ENCODE measurements at places on chromosomes 11 and 22. TPM values are rescaled to one million over a fixed set of nuclear protein-coding genes. Genes with fewer than 3 reads are reported as not detected.
A peak's percentile ranks its signal among the peaks of the same experiment; 100 is the strongest.

DNA sequence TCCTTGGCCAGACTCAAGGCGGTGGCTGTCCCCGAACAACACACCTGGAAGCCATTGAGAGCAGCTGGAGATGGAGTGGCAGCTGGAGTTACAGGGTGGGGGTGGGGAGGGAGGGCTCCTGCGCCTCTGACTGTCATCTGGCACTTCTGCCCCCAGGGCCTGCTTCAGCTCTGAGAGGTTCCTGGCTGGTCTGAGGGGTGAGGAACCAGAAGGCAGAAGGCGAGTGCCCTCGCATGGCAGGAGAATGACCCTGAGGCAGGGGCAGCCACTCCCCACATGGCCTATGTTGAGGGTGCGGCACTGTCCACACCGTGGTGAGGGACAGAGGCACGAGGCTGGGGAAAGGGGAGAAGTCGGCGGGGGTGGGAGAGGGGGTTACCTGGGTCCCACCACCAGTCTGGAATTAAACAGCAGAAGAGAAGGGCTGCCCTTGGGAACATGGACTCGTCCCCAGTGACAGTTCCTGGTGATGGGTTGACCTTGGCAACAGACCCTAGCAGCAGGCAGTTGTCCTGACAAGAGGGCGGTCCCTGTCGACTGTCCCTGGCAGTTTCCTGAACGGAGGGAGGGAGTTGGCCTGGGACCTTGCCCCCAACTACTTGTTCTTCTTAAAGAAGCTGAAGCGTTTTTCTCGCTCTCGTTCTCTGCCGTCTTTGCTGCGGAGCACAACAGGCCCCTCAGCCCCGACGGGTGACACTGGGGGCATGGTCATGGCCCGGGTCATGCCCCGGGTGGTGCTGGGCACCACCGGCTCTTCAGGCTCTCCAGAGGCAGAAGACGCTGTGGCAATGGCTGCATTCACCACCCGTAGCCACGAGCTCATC lies 7.8 kb upstream of the RBM4B start:
- no peak for DNase-seq

DNA sequence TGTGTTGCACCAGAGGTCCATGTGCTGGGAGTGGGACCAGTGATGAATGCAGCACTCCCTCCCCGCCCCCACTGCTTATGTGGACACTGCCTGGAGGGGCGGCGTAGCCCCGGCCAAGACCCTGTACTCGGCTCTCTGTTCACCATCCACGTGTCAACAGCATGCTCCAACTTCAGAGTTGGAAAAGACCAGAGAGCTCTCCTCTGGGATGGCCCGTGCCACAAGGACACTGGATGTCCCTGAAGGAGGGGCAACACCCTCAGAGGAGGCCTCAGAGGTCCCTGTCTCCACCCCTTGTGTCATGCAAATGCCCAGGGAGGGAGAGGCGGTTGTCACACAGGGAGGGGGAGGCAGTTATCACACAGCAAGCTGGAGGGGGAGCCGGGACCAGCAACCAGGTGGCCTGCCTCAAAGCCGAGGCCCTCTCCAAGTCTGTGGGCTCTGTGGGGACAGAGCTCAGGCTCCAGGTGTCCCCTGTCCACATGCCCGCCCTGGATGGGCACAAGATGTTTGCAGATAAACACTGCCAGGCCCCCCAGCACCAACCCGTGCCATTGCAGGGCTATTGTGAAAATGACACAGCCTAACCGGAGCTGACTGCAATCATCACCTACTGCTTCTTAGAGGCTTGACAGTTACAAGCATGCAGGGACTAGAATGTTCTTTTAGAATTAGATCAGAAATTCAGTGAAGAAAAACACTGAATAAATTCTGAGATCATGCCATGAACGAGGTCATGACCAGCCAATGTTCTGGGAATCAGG lies 121.1 kb downstream of the PHF21B start:
- no peak for DNase-seq

GRCh38 chr22:48835857-48836672 lies 991.6 kb downstream of the BRD1 start:
- DNase-seq = no peak

- DNase-seq = no peak
These were observed 4.3 kb upstream of the TSKU start for GRCh38 chr11:76778874-76779273.

GRCh38 chr11:106457727-106458126 lies 380.3 kb downstream of the AASDHPPT start:
- DNase-seq = no peak

DNA sequence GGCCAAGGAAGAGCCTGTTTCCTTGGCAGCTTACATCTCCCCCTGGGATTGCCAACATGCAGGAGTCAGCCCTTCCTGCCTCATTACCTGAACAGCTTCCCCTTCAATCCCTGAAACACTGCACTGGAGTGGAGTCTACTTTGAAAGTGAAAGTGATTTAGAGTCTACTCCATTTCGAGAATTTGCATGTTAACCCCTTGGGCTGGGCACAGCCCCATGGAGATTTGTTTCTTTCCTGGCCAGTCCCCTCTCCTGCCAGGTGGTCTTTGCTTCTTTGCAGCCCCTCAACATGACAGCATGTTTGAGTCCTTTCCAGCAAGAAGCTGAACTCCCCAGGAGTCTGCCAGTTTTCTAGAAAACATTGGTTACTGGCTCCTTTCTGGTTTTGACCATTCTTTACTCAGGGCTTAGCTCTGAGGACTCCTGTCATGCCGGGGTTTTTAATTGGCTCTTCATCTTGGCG lies 59.9 kb downstream of the TRAF6 start:
- DNase-seq = no peak

DNA sequence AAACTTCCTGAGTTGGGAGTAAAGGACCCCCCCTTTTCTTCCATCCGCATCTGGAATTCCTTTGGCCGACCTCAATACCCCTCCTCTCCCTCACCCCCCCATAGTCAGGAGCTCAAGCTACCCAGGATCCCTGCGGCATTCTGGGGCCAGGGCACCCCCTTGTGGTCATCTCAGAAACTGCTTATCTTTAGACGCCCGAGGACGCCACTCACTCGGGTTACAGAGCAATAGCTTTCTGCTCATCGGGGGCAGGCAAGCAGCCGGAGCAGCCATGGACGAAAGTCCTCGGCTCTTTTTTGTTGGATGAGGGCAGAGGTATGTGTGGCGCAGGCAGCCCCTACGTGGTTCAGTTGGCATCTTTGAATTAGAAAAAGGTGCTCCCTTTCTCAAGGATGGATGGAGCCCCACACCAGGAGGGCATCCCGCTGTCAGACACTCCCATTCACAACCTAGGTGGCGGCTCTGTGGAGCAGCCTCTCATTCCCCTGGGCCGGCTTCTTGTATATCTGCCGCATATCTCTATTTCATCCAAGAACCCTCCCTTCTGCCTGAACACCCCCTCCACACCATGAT lies 2.3 kb downstream of the C1QTNF5 start:
- peak; percentile 83 for DNase-seq

GRCh38 chr11:35363854-35364780 lies 55.2 kb downstream of the SLC1A2 start:
- no peak for DNase-seq

DNA sequence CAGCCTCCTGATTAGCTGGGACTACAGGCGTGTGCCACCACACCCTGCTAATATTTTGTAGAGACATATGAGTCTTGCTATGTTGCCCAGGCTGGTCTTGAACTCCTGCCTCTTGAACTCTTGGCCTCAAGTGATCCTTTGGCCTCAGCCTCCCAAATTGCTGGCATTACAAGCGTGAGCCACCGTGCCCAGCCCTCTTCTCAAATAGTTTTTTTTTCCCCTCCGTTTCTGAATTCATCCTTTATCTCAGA lies 11.8 kb downstream of the TBX1 start:
- no peak for DNase-seq

DNA sequence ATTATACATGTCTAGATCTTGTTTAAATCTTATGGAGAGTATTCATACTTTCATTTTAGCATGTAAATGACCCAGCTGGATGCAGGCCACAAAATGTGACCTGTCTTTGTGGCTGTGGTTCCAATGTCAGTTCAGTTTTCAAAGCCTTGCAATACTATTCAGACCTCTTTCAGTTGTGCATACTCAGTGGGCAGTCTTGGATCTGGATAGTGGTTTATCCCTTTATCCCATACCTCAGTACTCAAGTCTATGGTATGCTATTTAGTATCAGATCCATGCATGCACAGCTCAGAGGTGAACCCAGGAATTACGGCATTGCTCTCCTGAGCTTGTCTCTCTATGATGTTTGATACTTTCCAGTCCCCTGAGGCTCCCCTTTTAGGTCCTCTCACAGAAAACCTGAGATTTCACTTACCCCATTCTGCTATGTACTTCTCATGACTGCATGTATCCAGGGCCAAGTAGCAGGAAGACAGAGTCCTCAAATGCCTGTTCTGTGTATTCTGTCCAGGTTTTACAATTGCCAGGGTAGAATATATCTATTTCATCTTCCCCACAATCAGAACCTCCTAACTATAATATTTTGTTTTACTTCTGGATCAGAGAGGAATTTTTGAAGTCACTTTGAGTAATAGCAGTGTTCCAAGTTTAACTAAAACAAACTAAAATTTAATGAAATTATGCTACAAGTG lies 6.9 kb upstream of the P4HA3 start:
- DNase-seq = no peak

DNA sequence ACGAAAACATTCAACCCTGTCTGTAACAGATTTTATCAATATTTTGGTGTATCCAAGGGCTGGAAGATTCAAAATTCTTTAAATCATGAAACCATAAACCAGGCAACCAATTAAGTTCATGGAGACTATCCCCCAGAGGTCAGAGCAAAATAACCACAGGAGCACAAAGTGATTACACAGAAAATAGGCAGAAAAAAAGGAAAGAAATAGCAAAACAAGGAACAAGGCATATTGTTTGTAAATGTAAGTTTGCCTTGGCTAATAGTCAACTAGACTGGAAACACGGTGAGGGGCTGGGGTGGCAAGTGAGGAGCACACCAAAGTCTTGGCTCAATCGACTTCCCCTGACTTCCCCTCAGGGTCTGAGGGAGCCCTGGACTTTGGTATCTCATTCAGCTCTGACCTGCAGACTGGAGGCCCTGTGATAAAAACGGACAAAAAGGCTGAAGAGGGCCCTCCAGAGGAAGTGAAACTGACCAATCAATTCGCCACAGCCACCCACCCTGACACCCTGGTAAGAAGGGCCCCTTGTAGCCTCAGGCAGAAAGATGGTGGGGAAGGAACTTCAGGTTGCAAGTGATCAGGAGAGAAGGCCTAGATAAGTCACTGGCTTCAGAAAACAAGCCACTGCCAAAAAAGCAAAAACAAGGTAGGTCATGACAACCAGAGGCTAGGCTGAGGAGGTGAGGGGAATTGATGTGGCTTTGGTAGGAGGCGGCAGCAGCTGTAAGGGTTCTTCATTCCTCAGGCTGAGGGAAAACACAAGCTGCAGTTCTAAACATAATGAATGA lies 1.8 kb downstream of the SIK3 start:
- peak; percentile 52 for DNase-seq

The CACNA1I gene
- total RNA-seq = 0.09 TPM

The TRPC6 gene
- not detected for total RNA-seq

The MUC6 gene
- total RNA-seq = not detected

The FAM76B gene
- total RNA-seq = 46.0 TPM

The KCTD14 gene
- total RNA-seq = 0.16 TPM

The SCT gene
- not detected for total RNA-seq

The P2RX3 gene
- not detected for total RNA-seq
